ENCODE measurements at places on chromosomes 5 and 9.

- no peak for DNase-seq
These were observed 77.9 kb downstream of the HMCN2 start for GRCh38 chr9:130343445-130343918.

DNA sequence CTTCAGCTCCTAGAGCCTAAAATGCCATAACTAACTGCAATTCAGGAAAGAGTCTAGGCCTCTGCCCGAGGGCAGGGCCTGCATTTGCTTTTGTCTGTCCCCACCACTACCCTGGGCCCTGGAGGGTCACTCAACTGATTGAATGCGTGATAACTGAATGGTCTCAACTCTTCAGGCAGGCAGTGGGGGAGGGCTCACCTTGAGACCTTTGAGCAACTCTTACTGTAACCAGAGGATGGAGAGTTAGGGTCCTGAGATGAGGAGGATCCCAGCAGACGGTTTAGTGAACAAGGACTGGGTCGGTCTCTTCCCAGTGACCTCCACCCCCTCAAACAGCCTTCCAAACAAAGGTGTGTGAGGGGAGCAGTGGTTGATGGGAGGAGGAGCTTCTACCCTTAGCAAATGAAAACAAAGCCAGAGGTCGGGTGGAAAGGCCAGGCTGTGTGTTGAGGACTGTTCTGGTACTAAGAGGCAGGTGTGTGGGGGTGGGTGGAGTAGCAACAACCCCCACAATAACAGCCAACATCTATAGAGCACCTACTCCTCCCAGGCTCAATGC is 59.4 kb downstream of the CXXC5 start:
- no peak for DNase-seq

GRCh38 chr5:13673511-13673910 is 271.0 kb downstream of the DNAH5 start:
- no peak for DNase-seq

GRCh38 chr5:65820373-65820772 is 98.4 kb downstream of the NLN start:
- DNase-seq = no peak

GRCh38 chr9:4182831-4183230 is 117.0 kb downstream of the GLIS3 start:
- no peak for DNase-seq

- DNase-seq = no peak
These were observed 167.1 kb downstream of the PAM start for GRCh38 chr5:102922111-102922720.

- no peak for DNase-seq
These were observed 268.2 kb upstream of the RFX3 start for GRCh38 chr9:3793971-3794383.

- DNase-seq = no peak
These were observed 21.3 kb upstream of the DENND4C start for GRCh38 chr9:19209188-19209587.

DNA sequence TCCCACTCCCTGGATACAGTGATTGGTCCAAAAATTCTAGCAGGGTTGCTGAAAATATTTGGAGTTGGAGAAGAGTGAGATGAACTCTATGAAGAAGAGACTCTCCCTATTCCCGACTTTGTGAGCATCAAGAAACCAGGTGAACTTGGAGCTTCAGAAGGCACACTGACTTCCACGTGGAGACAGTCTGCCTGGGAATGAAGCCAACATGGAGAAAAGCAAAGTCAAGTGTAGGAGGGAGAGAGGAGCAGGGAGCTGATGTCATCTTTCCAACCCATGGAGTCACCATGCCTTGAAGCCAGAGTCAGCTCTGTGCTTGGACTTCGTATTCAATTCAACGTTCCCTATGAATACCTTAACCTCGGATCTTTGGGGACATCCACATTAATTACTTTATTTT is 125.1 kb downstream of the NPR3 start:
- DNase-seq = no peak

DNA sequence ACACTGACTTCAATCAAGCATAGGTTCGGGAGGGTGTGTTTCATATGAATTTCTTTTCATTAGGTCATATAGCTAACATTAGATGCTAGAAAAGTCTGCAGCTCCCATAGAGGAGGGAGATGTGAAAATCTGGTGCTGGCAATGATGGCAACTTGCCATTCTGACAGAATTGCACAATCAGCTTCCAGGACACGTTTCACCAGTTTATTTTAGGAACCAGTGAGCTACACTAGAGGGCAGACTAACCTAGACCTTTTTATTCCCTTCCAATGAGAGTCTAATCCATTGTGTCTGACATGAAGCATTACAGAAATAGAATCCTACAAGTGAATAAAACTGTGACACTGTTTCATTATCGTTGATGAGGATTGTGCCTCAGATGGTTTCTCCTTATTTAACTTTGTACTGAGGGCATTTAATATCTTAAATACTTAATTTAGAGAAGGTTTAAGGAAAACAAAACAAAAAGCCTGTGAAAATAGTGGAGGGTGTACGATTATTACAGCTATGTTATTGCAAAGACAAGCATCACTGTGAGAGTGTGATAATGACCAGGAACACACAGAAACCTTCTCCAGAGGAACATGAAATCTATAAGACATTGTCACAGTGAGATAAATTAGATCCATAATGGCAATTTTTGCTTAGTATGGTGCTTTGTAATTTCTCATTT is 363.3 kb upstream of the RPS23 start:
- DNase-seq = no peak

DNA sequence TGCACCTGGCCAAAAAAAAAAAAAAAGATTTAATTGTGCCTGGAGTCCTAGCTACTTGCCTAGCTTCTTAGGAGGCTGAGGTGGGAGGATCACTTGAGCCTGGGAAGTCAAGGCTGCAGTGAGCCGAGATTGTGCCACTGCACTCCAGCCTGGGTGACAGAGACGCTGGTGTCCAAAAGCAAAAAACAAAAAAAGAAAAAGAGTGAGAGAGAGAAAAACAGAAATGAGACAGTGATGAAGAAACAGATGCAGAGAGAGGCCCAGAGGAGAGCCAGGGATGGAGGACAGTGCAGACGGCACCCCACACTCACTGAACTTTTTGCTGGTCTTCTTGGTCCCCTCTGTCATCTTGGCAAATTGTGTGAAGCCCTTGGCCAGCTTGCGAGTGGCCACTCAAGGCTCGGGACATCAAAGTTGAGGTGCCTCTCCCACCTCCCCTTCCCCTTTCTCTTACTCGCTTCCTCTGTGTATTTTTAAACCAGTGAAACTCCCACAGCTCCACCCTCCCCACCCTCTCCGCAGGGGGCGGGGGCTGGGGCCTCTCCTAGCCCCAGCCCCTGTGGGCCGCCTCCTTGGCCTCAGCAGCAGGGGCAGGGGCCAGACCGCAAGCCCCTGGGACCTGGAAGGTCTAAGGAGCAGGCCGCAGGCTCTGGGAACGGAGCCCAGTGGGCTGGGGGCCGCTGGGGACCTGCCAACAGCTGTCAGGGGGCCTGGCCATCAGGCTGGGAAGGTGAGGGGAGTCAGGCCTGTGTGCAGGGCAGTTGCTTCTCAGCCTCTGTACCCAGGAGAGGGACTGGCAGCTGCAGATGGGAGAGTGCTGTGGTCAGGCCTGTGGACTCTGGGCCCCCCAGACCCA is at the start of gene SH2D3C:
TSS of gene SH2D3C (minus strand) at position 387 of the 856 bp plus-strand sequence. CDS start at position 348, 39 bp downstream.
- no peak for DNase-seq

- DNase-seq = no peak
These were observed 80.9 kb downstream of the YIPF5 start for GRCh38 chr5:144089401-144090021.

DNA sequence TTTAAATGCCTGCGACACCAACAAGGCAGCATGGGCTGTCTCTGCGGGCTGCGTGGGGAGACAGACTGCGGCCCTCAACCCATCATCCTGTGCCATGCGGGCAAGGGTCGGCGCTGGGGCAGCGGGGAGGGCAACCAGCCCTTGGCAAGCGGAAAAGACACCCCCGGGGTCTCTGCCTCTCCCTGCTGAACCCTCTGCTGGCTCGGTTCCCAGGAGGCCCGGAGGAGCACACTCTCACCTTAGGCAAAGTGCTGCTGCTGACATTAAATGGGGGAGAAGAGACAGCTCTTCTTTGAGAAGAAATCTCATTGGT is 129.6 kb upstream of the PPP1R26 start:
- no peak for DNase-seq

GRCh38 chr9:94656200-94656599 is 16.9 kb upstream of the FBP1 start:
- peak; percentile 14 for DNase-seq

GRCh38 chr5:91219803-91220371 is 163.2 kb downstream of the ARRDC3 start:
- no peak for DNase-seq

GRCh38 chr9:91037511-91038482 is 236.2 kb downstream of the SYK start:
- DNase-seq = no peak

DNA sequence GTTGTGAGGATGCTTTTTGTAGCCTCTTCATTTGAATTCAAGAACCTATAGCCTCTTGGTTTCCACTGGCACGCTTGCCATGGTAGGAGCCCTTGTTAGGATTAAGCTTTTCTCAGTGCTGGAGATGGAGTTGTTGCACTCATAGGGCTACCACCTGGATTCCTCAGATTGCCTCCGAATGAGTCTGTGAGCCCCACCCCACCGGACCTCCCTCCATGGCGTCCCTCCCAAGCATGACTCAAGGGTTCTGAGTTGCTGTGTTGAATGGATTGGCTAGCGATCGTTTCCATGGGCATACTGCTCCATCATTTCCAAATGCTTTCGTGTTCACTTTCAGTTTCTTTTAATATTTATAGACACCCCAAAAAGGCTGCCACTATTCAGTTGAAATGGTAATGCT is 69.9 kb downstream of the DAPK1 start:
- DNase-seq = no peak

DNA sequence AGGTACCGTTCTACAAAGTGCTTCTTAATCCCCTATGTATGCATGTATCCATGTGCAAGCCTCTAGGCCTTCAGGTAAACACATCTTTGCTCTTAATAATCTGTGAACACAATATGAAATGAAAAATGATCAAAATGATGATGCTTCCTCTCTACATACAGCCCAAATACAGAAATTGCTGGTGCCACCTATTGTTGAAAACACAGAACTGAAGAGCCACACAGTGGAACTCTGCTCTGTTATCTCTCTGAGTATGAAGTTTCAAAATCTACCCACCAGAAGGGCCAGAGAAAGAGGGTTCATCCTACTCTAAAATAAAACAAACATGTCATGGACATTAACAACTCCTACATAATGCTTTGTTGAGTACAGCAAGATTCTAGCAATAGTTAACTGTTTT is 71.3 kb downstream of the GLIS3 start:
- DNase-seq = no peak

DNA sequence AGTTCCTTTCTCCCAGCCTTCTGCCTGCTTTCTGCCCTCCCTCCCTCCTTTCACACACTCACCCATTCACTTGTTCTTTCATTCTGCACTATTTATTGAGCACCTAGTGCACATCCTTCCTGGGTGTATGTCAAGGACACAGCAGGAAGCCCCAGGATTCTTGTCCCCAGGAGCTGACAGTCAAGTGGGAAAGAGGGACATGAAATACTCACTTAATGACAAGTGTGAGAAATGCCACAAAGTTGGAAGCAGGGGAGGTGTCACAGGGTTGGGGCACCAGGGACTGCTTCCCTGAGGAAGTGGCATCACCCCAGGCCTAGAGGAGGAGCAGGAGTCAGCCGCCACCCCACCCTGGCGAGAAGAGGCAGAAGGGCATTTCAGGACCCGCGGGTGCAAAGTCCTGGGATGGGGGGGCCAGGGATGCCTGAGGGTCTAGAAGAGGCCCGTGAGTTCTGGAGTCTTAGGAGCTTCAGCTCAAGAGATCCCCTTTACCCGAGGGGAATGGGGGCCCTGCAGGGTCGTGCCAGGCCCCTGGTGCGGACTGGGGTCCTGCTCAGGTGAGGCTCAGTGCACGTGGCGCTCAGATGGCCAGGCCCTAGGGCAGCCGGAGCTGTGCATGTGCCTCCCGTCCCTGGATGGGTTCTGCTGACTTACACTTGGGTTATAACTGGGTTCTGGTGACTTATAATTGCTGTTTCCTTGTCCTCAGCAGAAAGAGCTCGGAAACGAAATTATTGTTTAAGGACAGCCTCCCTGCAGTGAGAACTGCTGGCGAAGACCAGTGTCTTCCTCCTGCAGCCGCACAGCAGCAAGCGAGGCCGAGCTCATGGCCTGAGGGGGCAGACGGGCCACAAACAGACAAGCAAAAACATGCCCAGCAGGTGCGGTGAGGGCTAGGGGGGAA is 16.9 kb upstream of the LAMC3 start:
- DNase-seq = no peak

GRCh38 chr5:180135128-180135955 is 63.8 kb upstream of the RNF130 start:
- no peak for DNase-seq

GRCh38 chr9:134212809-134213507 is 48.6 kb upstream of the RNU6ATAC start:
- no peak for DNase-seq

DNA sequence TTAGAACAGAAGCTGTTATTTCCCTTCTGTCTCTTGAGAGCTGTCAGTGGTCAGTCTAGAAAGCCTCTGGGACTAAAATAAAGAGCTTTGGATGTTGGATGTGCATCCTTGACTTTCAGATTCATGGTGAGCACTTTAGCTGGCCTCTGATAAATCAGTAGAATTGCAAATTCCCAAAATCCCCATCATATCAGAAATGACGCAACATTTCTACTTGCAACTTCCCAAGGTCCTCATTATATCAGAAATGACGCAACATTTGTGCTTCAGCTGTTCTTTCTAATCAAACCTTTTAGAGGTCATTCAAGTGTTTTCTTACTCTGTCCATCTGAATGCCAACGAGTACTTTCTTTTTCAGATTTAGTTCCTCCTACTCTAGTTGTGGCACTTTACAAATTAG is 167.3 kb upstream of the MOCS2 start:
- DNase-seq = no peak

Data from stimulated activated CD8-positive, alpha-beta memory T cell treated with anti-CD3 and anti-CD28 coated beads, Interleukin-12 subunit alpha, Interleukin-12 subunit beta, amount 100 ng/mL, for 1 hour (primary cell).